ENCODE measurements at places on chromosomes 13 and 19.
A peak's percentile ranks its signal among the peaks of the same experiment; 100 is the strongest.

- DNase-seq = no peak
Observed at GRCh38 chr19:13537454-13537853, 31.2 kb upstream of the CACNA1A start.

DNA sequence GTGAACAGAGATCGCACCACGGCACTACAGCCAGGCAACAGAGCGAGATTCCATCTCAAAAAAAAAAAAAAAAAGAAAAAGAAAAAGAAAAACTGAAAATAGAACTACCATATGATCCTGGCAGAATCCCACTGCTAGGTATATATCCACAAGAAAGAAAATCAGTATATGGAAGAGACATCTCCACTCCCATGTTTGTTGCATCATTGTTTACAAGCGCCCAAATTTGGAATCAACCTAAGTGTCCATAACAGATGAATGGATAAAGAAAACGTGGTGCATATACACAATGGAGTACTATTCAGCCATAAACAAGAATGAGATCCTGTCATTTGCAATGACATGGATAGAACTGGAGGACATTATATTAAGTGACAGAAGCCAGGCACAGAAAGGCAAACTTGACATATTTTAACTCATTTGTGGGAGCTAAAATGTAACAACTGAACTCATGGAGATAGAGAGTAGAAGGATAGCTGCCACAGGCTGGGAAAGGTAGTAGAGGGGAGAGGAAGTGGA is 26.1 kb downstream of the DYRK1B start:
- DNase-seq = no peak

GRCh38 chr13:42354241-42355091 is 82.5 kb downstream of the AKAP11 start:
- DNase-seq = peak; percentile 8

GRCh38 chr19:49872245-49873128 is 4.7 kb downstream of the AKT1S1 start:
- no peak for DNase-seq

GRCh38 chr13:60414177-60414576 is 17.2 kb downstream of the TDRD3 start:
- no peak for DNase-seq

- no peak for DNase-seq
Observed at GRCh38 chr13:72181661-72182060, 314.7 kb upstream of the DACH1 start.

GRCh38 chr13:79128158-79128557 is 277.9 kb downstream of the RBM26 start:
- DNase-seq = no peak

- no peak for DNase-seq
Observed at GRCh38 chr13:101523154-101524131, 71.0 kb downstream of the ITGBL1 start.

DNA sequence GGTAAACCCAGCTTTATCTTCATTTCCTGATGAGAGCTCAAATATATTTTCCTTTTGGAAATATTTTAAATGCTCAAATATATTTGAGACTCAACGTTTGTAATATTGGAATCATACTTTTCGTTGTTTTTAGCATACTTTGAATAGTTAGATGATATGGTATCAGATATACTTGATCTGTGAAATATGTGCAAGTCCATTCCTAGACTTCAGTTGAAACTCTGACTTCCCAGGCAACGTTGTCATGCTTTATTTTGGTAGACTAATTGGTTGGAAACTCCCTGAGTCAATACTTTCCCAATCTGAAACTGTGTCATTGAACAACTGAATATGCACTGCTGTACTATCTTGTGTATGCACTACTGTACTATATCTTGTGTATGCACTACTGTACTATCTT is 378.5 kb downstream of the MYO16 start:
- no peak for DNase-seq
